ENCODE measurements at places on chromosomes 2 and 18. TPM values are rescaled to one million over a fixed set of nuclear protein-coding genes. Genes with fewer than 3 reads are reported as not detected.

DNA sequence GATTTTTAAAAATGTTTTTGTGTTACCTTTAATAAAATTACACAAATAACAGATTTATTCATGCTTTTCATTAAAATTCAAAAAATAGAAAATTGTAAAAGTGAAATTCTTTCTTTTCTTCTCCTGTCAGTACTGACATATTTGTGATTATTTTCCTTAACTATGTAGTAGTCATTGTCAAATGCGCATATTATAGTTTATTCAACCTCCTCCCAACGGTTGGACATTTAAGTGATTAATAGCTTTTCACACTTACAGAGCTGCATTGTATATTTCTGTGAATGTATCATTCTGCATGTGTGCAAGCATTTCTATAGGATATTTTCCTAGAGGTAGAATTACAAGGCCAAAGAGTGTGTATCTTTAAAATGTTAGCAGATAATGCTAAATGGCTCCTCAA is 259.2 kb downstream of the SH3BP4 start:
- no peak for DNase-seq

TRIM43 gene
- total RNA-seq = not detected

GKN2 gene
- total RNA-seq = not detected

C2orf78 gene
- total RNA-seq = not detected

- DNase-seq = no peak
Measured at GRCh38 chr2:66508484-66509071, 73.7 kb downstream of the MEIS1 start.

DNA sequence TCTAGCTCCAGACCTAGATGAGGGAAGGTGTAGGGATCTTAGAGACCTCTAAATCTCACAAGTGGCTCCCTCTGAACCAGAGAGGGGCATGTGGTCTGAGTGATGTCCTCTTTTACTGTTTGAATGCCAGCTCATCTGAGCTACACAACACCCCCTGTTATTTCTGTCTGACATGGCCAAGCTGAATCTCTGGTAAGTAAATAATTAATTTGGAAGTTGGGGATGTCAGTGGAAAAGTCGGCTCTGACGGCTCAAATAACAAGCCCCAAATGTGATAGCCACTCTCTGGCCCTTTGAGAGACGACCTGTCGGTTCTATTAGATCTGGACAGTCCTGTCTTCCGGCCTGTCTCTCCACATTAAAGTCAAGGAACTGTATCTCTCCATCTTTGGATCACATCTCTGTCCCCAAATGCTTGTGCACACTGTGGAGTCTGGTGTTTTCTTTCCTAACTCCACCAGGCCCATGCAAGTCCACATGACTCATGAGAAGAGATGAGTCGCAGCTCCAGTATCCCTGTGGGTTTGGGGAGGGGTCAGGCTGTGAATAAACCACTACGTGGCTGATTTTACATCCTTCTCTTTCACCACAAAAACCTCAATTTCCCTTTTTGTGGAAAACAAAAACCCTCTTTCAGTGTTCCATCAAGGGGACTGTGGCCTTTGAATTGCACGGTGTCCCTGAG is 52.5 kb downstream of the SETBP1 start:
- DNase-seq = no peak

DNA sequence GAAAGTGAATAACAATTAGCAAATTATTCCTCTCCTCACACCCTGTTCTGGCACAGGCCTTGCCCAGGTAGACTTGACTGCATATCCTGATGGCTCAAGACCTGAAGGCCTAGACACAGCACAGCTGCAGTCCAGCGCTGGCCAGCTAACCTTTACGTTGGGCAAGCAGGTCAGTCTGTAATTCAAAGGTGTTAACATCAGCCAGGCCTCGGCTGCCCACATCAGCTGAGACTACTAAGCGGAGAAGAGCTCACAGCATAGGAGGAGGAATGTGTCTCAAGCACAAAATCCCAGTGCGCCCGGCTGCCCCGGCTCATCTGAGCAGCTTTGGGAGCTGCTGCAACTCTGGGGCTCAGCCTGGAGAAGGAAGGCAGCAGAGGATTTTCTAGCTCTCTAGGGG is 33.5 kb upstream of the OTOF start:
- DNase-seq = no peak

DNA sequence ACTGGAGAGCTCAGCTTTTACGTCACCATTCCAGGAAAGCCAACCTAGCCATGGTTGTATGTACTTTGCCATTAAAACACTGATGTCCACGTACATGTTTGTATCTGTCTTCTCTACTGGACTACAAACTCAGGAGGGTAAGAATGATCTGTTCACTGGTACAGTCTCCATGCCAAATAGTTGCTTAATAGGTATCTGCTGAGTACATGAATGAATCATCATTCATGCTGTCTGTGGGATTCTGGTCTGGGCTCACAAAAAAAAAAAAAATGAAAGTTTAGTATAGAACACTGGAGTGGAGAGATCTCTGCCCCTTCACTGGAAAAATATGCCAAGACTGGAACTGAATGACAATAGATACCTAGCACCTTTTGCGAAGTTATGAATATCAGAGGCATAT is 102.6 kb upstream of the ITGA4 start:
- no peak for DNase-seq

DNA sequence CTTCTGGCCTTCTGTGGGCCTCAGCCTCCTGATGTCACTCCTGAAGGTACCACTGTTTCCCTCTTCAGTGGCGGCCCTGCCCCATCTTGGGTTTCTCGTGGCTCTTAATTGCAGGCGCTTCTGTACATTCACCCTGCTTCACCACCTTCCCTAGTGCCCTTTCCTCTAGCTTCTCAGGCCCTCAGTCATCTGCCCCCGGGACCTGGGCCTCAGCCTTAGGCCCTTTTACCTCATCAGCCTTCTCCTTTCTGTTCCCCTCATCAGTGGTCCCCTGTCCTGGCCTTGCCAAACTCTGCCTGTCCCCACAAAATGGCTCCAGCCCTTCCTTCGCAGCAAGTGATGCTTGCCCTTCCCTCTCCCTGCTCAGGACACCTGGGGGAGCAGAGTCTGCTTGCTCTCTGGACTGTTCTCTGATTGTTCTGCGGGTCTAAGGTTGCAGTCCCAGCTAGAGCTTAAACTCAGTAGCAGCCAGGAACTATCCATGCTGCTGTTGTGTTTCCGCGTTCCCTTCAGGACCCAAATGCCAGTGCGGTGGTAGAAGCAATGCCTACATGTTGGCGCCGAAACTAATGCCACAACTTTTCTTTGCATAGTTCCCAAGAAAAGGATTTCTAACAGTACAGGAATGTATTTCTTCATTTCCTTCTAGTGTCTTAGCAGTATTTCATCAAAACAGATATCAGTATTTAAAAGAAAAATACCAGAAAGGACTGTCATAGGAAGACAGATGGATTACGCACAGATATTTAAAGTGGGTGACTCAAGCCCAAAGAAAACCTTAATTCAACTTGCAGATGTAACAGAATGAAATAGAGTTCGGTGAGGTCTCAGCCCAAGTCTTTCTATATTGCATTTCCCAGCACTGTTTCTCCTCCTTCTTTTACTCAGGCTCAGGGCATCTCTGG is 7.5 kb downstream of the ASB1 start:
- no peak for DNase-seq

DNA sequence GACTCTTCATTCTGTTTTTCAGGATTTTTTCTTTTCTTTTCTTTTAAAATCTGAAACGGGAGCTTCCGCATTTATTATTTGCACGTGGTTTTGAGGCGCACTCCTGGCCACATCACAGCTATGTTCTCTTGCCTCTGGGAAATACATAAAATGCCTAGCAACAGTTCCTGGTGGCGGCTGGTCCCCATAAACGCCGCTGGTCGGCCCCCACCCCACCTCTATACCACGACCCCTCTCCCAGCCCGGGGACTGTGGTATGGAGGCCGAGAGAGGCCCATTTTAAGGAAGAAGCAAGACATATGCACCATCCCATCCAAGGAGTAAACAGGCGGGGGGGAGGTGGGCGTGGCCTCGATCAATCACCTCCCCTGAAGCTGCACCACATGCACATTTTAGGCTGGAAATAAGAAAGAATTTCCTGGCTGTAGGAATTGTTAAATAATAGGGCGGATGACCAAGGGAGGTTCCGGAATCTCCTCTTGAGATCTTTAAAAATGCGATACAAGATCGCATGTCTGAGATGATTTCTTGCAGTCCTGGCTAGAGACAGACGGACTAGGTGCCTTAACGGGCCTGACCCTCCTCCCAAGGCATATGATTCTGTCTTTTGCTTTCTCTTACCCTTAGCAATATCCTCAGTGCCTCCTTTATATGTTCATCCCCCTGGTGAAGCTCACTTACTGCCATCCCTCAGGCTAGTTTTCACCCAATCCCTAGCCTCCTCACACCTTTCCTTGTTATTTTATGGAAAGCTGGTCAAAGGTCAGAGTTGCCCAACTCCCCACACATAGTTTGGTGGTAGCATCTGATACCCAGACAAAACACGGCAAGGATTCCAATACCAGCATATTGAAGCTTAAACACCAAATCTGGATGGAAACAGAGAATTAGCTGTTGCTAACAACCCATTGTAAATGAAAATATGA is 82.4 kb downstream of the BCL2 start:
- DNase-seq = peak; percentile 82
